ENCODE measurements at places on chromosomes 5 and 9. TPM values are rescaled to one million over a fixed set of nuclear protein-coding genes. Genes with fewer than 3 reads are reported as not detected.

GRCh38 chr5:4862500-4862899 is 277.6 kb upstream of the ADAMTS16 start:
- no peak for DNase-seq

The CKMT2 gene
- 1,231 TPM for total RNA-seq

DNA sequence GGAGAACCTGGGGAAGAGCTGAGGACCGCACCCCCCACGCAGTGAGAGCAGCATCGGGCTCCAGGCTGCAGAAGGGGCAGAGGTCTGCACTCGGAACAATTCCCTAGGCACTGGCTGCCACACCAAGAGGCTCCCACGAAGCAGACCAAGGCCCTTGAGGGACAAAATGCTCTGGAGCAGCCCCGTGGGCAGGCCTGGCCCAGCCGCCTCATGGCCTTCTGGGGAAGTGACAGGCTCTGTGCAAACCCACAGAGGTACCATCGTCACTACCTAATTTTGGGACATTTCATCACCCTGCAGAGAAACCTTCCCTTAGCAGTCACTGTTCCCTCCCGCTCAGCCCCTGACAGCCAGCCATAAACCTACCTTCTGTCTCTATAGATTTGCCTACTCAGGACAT is 15.9 kb downstream of the FBXW5 start:
- DNase-seq, result no peak

The FOXD1 gene
- total RNA-seq, result 0.54 TPM

The SLC25A2 gene
- total RNA-seq, result not detected

The FOXD4L6 gene
- not detected for total RNA-seq

DNA sequence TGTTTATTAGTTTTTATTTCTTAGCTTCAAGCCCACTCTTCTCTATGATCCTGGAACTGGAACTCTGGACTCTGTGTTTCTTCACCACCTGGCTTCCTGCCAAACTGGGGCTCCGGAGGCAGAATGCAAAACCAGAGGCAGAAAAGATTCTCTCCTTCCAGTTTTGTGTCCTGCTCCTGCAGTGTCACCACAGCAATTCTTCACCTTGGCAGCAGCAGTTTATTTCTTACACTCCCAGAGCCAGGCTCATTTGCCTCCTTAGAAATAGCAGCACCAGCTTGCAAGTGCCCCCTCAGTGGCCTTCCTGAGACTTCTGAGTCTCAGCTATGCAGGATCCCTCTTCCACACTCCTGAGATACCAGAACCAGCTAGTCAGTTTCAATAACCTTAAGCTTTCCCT is 26.7 kb upstream of the CAMK4 start:
- no peak for DNase-seq

GRCh38 chr9:13295556-13295955 is 16.1 kb upstream of the MPDZ start:
- DNase-seq, result no peak

The SLC6A3 gene
- total RNA-seq, result 0.19 TPM

The PLPP6 gene
- 2.7 TPM for total RNA-seq

- DNase-seq, result no peak
Measured at GRCh38 chr9:92666912-92667532, 2.9 kb downstream of the IPPK start.

The RGP1 gene
- 40.0 TPM for total RNA-seq

- DNase-seq, result no peak
Measured at GRCh38 chr9:80957801-80958200, 731.5 kb downstream of the TLE1 start.

The ZNF346 gene
- 9.1 TPM for total RNA-seq

GRCh38 chr9:96241391-96241809 is 60.6 kb downstream of the HSD17B3 start:
- no peak for DNase-seq

DNA sequence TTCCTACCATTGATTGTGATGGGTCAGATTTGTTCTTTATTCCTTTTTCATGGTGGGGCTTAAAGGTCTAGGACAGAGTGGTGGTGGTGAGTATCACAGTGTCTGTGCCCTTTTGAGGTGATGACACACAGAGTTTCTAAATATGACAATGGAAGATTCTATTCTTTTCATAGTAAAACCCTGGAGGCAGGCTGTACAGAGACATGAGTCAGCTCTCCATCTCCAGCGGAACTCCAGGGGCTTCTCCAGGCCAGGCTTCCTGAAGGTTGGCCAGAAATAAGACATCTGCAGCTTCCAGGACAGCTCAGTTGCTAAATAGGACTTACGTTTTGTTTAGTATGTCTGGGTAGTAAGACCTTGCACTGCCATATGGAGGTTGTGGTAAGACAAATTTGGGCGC is 229.5 kb downstream of the CD180 start:
- no peak for DNase-seq

GRCh38 chr5:157713830-157714595 is 17.2 kb upstream of the THG1L start:
- no peak for DNase-seq

- DNase-seq, result no peak
Measured at GRCh38 chr9:14258156-14258555, 55.8 kb downstream of the NFIB start.

DNA sequence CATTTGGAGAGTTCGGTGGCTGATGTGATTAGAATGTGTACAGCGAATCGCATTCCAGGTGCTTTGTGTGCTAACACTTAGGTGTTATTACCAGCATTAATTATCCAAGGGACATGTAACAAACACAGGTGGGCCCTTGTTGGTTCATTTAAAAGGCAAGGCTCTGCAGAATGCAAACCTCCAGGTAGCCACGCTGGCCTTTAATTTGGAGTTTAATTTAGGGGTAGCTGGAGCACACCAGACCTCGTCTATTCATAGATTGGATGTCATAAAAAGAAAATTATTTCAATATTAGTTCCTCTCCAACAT is 191.1 kb downstream of the MAT2B start:
- DNase-seq, result no peak

GRCh38 chr9:71680189-71680980 is 87.9 kb downstream of the CEMIP2 start:
- no peak for DNase-seq

The IQGAP2 gene
- 7.9 TPM for total RNA-seq

DNA sequence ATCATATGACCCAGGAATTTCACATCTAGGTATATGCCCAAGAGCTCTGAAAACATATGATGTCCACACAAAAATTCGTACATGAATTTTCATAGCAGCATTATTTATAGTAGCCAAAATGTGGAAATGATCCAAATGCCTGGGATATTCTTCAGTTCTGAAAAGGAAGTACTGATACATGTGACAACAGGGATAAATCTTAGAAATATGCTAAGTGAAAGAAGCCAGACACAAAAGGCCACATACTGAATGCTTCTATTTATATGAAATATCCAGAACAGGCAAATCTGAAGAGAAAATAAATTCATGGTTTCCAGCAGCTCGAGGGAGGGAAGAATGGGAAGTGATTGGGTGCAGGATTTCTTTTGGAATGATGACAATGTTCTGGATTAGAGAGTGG is 16.8 kb upstream of the ZBTB43 start:
- DNase-seq, result no peak

DNA sequence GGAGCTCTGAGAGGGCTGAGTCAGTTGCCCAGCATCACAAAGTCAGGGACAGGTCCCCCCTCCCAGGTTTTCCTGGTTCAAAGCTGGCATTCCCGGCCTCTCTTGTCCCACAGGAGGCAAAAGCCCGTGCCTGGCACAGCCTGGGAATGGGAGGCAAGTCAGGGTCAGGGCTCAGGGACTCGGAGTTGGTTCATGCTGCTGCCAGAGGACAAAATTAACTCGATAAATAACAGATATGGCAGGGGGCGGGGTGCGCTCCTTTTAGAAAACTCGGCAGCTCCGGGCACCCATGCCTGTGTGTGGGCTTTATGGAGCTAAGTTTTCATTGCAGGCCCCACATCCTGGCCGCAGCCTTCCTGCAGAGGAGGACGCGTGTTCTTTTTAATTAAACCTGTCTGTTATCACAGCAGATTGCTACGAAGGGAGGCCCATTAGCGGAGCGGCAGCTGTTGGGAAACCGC is 62.8 kb upstream of the LMX1B start:
- DNase-seq, result no peak

The KCTD16 gene
- 0.08 TPM for total RNA-seq

DNA sequence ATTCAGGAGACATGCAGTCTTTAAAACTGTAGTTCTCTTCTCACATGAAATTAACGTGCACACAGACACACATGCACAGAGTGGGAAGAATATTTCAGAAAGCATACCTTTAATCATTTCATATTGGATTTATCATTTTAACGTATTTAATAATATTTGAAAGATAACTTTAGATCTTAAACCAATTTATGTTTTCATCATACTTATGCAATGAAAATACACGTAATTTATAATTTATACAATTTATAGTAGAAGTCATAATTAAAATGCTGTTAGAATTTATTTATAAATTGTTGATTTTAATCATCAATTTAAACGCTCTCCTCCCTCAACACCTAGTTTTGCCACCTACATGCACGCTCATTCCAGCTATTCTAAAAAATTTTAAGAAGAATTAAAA is 894.9 kb upstream of the CTNND2 start:
- no peak for DNase-seq

GRCh38 chr5:131382407-131383395 is 118.8 kb downstream of the CDC42SE2 start:
- no peak for DNase-seq

GRCh38 chr9:79300068-79300467 is 271.7 kb upstream of the TLE4 start:
- no peak for DNase-seq

The TMC1 gene
- total RNA-seq, result 0.27 TPM

- DNase-seq, result no peak
Measured at GRCh38 chr5:50766462-50766861, 100.0 kb downstream of the PARP8 start.

DNA sequence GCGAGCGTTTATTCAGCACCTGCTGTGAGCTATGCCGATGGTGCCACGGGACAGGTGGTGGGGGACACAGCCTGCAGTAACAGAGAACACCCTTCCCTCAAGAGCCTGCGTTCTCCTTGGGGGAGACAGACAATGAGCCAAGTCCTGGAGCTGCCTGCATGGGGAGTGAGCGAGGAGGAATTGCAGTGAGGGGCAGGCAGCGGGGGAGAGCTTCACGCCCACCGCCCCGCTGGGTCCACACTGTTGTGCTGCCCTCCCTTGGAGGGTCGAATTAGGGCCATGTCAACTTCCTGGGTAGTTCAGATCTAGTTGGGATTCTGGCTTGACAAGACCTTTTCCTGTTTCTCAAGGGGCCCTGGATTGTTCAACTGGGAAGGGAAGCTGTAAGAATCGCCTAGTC is 55.5 kb upstream of the N4BP3 start:
- peak; percentile 57 for DNase-seq

GRCh38 chr9:108766626-108767161 is 89.1 kb downstream of the ACTL7B start:
- no peak for DNase-seq

The BNC2 gene
- total RNA-seq, result 6.6 TPM

The CDX1 gene
- total RNA-seq, result 0.16 TPM

The TPRN gene
- total RNA-seq, result 13.5 TPM

GRCh38 chr5:318931-319601 is 2.4 kb upstream of the AHRR start:
- no peak for DNase-seq

- no peak for DNase-seq
Measured at GRCh38 chr5:9408964-9409363, 136.9 kb downstream of the SEMA5A start.

The PCDHGC4 gene
- total RNA-seq, result 5.8 TPM

DNA sequence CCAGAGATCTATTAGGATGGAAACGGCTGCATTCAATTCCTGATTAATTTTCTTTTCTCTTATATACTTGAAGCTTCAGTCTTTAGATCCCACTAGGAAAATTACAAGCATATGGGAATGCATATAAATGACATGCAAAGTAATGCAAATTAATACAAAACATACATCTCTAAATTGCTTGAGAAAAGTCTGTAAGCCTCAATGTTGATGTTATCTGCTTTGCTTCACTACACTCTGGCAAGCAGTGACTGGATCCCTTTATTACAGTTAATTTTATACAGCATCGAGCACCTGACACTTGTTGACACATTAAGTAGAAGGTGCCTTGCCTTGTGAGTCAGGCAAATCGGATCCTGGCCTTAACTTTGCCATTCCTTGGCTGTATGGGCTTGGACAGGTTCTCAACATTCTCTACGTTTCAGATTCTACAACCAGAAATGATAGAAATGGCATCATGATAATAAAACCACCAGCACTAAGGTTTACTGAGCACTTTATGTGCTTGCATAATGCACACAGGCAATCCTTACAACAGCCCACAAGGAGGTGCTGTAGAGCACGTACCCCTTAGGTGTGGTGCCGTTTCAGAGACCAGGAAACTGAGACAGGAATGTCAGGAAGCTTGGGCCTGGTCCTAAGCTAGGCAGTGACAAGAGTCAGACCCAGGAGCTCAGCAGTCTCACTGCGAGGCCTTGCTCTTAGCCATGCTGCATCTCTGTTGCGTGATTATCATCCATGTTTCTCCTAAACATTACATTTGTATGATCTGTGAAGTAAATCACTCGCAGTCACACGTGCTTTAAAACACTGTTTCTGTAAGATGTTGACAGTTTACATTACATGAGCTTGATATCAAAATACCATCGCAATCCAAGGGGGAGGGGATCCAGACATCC is 2.7 kb downstream of the GCNT4 start:
- no peak for DNase-seq

DNA sequence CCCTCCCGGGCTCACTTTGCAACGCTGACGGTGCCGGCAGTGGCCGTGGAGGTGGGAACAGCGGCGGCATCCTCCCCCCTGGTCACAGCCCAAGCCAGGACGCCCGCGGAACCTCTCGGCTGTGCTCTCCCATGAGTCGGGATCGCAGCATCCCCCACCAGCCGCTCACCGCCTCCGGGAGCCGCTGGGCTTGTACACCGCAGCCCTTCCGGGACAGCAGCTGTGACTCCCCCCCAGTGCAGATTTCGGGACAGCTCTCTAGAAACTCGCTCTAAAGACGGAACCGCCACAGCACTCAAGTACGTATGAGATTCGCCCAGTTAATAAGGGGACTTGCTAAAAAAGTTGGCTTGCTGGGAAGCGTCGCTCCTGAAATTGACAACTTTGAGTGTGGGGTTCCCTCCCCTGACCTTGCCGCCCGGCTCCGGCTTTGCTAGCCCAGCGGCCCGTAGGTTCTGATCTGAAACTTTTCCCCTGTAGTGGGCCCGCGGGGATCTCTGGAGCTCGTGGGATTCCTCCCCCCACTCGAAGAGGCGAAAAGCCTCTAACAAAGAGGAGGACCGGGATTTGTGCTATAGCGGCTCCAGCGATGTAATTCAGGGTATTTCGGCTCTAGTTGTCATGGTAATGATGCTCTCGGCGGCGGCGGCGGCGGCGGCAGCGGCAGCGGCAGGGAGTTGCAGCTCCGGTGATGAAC is 572 bp downstream of the NR4A3 start:
- no peak for DNase-seq

GRCh38 chr9:93189369-93190132 is 5.6 kb downstream of the WNK2 start:
- no peak for DNase-seq

GRCh38 chr5:962801-963200 is 45.8 kb upstream of the NKD2 start:
- DNase-seq, result peak; percentile 72

GRCh38 chr5:95738834-95739233 is 7.7 kb downstream of the RHOBTB3 start:
- no peak for DNase-seq

The RPS14 gene
- total RNA-seq, result 852 TPM

- DNase-seq, result peak; percentile 39
Measured at GRCh38 chr9:114300846-114301797, 21.8 kb upstream of the ORM1 start.

Measured in cardiac septum (tissue), 1 donor.